ENCODE measurements at places on chromosomes 13 and 19. TPM values are rescaled to one million over a fixed set of nuclear protein-coding genes. Genes with fewer than 3 reads are reported as not detected.

DNA sequence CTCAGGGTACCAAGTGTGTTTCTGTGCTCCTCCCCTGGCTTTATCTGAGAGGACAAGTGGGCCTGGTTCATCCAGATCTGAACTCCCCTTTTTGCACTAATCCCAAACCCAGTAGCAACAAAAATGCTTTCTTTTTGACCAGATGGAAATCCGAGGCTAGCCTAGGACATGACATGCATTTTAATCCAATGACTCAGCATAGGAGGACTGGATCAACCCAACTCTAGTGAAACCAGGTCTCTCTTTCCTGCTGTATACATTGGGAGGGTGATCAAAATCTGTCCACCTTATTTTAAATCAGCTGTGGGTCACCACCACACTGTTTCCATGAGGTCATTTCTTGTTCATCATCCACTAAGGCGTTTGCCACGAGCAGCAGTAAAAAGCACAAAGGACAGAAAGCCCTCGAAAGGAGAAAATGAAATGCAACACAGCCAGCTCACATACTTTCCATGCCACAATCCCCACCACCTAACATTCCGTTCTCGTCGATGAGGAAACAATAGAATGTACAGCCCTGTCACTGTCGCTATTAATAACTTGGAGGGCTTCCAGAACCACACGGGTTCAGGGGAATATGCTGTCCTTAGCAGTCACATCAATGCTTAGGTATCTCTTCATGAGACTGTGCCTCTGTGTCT is 543.0 kb downstream of the IRS2 start:
- DNase-seq: no peak

GRCh38 chr19:57675881-57676280 is 5.9 kb upstream of the ZNF551 start:
- DNase-seq: no peak

DNA sequence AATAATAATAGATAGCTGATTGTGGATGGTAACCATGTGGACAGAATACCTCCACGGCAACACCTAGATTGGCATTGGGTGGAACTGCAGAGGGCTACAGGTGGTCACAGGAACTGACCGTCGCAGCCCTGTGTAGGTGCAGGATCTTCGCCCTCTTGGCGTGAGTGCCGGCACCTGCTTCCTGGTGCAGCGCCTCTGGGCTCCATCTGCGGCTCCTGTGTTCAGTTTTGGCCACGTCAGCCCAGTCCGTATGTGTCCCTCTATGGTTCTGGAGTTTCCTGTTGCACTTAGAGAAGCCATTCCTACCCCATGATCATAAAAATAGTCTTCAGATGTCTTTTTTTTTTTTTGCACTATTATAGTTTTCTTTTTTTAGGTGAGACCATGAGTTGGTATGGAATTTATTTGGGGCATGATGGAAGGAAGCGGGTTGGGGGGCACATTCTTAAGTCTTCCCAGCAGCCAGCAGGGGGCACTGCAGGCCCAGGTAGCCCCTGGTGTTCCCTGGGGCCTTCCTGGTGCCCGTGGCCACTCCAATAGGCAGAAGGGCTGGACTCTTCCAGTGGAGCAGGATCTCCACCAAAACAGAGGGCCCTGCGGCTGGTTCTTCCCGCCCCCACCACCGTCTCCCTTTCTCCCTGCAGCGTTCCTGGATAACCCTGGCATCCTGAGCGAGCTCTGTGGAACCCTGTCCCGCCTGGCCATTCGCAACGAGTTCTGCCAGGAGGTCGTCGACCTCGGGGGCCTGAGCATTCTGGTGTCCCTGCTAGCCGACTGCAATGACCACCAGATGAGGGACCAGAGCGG is 10.1 kb upstream of the SLC25A42 start:
- no peak for DNase-seq

PSMD8 gene
- total RNA-seq: 139 TPM

NLRP9 gene
- total RNA-seq: not detected

Measured in posterior vena cava (tissue), 2 donors.